Central memory CD4-positive, alpha-beta T cell (primary cell): ENCODE measurements at places on chromosomes 1 and 21.

DNA sequence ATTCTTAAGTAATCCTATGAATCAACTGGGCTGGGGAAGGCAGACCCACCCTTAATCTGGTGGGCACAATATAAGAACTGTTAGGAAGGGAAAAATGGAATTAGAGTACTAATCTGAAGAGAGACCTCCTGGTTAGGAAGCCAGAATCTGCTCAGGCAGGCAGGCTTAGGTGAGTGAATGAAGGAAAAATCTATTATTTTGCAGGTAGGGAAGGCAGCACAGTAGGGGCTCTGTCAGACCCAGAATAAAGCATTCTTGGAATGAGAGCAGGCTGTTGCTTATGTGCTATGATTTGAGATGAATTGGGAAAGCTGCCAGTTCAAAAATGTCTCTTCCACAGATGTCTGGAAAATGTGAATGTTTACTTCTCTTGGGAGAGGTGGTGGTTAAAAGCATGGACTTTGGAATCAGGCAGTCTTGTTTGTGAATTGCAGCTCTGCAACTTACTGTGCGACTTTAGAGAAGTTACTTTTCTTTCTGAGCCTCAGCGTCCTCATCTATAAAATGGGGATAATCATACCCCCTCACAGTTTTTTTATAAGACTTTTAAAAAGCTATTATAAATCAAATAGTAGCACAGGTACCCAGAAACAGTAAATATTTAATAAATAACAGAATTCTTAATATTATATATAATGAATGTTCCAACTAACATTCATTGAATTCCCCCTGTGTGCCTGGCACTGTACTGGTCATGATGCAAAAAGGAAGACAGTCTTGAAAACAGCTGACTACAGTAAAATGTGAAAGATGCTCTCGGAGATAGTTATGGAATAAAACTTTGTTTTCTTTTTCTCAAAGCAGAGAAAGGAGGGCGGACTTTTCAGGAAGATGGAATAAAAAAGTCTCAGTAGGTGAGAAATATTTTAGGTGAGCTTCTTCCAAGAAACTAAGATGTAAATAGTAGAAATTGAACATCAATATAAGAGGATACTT lies 15.3 kb upstream of the ZNF644 start:
- DNase-seq = no peak

DNA sequence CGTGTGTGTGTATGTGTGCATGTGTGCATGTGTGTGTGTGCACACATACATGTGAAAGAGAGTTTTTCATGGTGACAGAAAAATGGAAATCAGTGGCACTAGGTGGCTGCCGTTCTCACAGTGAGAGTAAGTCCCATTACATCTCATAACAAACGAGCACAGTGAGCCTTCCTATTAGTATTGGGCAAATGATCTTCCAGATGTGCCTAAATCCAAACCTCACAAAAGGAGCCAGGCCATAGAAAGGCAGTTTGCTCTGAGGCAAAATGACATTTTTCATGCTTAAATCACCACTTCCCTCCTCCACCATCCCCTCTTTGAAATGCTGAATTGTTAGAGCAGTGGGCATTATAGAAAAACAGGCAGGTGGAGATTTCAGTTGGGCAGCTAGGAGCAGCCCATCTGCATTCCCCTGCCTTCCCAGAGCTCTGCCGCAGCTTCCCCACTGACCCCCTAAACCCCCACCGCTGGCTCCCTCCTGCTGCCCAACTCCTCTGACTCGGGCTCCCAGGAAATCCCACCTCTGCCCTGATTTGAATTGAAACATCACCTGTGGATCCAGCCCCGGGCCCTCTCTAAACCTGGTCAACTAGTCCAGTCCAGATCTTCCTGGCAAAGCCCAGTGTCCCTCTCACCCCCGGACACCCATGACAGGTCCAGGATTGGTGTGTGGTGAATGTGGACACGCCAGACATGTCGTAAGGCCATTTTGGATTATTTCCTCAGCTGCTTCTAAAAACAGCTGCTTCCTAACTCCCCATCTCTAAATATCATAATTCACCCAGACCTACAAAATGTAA lies 190.5 kb downstream of the SEC16B start:
- DNase-seq = no peak

- no peak for DNase-seq
Observed at GRCh38 chr1:14137411-14138134, 437.6 kb downstream of the PRDM2 start.

DNA sequence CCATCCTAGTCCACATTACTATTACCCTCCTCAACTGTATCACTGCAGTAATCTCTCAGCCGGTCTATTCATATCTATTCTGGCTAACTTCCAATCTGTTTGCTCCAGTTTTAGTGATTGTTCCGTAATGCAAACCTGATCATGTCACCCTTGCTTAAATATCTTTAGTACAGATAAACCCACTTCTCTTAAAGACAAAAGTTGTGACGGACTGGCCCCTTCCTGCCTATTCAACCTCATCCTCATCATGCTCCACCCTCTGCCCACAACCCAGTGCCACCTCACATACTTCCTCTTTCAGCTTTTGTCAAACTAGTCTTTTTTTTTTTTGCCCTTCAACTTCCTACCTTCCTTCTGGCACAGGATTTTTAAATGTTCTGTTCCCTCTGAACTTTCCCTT lies 2.8 kb upstream of the C1orf162 start:
- peak; percentile 91 for DNase-seq

DNA sequence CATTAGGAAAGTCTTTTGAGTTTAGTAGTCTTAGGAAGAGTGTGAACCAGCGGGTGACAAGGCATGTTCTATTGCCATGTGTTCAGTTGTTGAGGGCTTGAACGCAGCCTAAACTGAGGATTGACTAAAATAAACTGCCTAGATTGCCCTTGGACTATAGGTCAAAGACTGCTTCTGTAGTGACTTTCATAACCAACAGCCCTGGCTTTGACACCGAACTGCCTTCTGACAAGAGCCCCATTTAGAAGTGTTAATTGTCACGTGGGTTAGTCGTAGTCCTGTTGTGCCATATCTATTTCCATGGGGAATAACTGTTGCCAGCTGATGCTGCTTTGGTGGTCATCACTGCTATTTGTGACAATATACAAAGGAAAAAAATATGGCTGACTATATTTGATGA lies 90.4 kb downstream of the TGFB2 start:
- DNase-seq = no peak

- peak; percentile 7 for DNase-seq
Observed at GRCh38 chr1:39409055-39409816, 82.2 kb upstream of the BMP8A start.

- peak; percentile 95 for DNase-seq
Observed at GRCh38 chr1:2642560-2643413, 10.0 kb upstream of the MMEL1 start.

GRCh38 chr1:204261746-204262505 lies 48.1 kb upstream of the GOLT1A start:
- DNase-seq = no peak

DNA sequence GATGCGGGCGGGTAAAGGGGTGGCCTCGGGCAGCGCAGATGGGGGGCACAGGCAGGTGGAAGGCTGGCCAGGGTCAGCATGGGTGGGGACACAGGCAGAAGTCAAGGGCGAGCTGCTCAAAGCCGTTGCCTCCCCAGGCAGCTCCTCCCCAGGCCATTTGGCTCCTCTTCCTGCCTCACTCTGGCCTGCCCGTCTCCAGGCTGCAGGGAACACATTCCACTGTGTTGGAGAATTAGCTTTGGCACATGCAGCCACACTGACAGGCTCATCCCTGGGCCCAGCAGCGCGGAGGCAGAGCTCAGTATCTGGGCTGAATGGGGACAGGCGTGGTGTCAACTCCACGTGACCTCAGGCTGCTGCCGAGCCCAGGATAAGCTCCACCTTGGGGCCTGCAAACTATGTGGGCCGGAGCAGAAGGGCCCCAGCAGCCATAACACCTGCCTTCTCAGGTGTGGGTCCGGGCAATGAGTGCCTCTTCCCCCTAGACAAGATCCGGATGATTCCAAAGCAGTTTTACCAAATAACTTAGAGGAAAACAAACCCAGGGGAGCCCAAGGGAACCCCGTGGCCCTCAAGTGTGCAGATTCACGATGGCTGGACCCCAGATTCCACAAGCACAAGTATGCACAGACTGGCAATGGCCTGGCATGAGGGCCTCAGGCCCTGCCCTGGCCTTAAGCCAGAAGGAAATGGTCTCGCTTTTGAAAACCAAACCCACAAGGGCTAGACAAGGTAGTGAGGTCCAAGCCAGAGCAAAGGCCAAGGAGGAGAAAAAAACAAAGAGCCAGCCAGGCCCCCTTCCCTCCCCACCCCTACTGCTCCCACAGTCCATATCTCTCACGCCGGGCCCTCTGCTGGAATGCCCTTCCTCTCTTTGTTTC lies 40.2 kb downstream of the HSPG2 start:
- no peak for DNase-seq

- DNase-seq = no peak
Observed at GRCh38 chr1:45868861-45869260, 65.4 kb downstream of the MAST2 start.

DNA sequence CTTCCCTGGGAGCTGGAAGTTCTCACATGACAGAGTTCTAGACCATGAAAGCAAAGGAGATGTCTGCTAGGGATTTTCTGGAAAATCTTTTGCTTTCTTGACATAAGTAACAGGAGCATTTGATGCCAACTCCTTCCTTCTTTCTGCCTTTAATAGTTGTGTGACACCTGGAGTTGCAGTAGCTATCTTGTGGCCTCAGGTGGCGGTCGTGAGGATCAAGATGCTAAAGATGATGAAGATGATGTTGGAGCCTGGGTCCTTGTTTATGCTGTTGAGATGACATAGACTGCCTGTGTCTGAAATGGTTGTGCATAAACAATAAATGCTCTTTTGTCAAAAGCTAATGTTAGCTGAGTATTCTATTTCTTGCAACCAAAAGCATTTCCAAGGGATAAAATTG lies 32.7 kb upstream of the KIRREL1 start:
- DNase-seq = no peak

GRCh38 chr1:9888886-9889285 lies 21.2 kb downstream of the CTNNBIP1 start:
- no peak for DNase-seq

- DNase-seq = peak; percentile 90
Observed at GRCh38 chr1:15949453-15950245, 26.3 kb downstream of the ZBTB17 start.
